Fibroblast of skin of back (primary cell): ENCODE measurements at places on chromosomes 4 and X.

DNA sequence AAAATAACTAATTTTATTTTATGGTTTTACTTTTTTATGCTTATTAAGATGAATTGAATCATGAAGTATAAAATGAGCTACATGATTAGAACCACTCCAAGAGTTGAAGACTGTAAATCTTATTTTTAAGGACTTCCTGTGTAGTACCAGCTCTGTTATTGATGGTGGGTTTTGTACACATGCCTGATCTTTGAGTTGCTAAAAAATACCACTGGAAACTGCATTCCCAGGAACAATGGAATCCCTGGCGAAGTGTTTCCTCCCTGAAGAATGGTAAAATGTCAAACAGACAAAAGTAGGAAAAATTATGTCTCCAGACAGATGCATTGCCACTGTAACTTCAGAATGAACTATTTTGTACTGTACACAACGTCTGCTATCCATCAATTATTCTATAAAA is 935.4 kb upstream of the TENM3 start:
- no peak for DNase-seq

DNA sequence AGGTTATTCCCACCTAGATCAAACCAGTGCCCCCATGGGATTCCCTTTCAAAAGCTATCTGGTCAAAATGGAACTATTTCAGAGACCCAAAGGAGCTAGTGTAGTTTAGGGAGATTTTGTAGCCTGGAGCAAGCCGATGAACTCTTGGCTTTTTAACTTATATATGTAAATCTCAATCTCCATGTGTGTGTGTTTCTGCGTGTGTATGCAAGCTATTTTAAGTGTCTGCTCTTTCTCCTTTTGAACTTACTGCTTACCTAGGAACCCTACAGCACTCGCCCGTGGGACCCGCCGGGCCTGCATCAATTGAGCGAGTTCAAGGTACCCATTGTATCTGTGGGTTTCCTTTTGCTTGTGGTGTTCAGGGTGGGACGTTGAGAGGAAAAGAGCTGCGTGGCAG is 10.4 kb downstream of the CSTF2 start:
- no peak for DNase-seq

- DNase-seq: no peak
Measured at GRCh38 chr4:114599903-114600552, 1.4 kb downstream of the UGT8 start.

- DNase-seq: no peak
Measured at GRCh38 chr4:40130401-40131036, 66.3 kb upstream of the RHOH start.

- DNase-seq: no peak
Measured at GRCh38 chr4:46417848-46418247, 27.9 kb upstream of the GABRA2 start.

- DNase-seq: peak; percentile 33
Measured at GRCh38 chr4:7770224-7771050, 169.2 kb downstream of the AFAP1 start.

DNA sequence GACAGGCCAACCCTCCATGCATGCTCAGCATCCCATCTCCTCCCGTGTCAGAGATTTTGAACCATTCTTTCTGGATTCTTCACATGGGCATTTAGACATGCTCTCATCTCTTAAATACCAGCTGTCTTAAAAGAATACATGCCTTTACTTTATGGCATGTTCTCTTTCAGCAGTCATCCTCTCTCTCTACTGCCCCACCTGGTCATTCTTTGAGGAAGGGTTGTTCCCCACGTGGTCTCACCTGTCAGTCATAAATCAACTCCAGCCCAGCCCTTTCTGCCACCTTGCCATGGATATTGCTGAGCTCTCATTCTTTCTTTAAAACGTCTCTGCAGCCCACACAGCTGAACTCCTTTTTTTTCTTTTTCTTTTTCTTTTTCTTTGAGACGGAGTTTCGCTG is 111.3 kb downstream of the ARHGAP10 start:
- DNase-seq: no peak

- DNase-seq: no peak
Measured at GRCh38 chrX:153392642-153393321, 8.4 kb downstream of the PNMA6E start.
